ENCODE measurements at places on chromosomes 2 and 18. TPM values are rescaled to one million over a fixed set of nuclear protein-coding genes. Genes with fewer than 3 reads are reported as not detected.

Gene COL4A3
- total RNA-seq = under 0.01 TPM

Gene MALL
- 2.9 TPM for total RNA-seq

Gene LYPD6B
- 4.5 TPM for total RNA-seq

Gene GTF2A1L
- not detected for total RNA-seq

GRCh38 chr18:62721839-62722795, 6.8 kb downstream of the PHLPP1 start:
- no peak for DNase-seq

- no peak for DNase-seq
Observed at GRCh38 chr2:43636621-43637020, 439 bp upstream of the PLEKHH2 start.

DNA sequence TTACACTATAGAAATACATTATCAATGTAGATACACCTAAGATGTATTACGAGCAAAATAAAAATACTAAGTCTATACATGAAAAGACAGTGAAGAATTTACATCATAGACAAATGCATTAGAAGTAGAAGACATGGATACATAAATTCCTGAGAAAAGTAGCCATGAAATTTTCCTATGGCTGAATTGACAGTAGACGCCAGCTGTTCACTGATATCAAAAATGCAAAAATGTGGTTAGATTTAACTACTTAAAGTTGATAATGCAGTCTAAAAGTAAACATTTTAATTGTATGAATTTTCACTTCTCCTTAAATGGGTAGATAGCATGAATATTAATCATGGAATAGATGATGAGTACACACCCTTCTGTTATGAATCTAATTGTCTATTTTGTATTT, 350.9 kb downstream of the ARHGAP15 start:
- no peak for DNase-seq

DNA sequence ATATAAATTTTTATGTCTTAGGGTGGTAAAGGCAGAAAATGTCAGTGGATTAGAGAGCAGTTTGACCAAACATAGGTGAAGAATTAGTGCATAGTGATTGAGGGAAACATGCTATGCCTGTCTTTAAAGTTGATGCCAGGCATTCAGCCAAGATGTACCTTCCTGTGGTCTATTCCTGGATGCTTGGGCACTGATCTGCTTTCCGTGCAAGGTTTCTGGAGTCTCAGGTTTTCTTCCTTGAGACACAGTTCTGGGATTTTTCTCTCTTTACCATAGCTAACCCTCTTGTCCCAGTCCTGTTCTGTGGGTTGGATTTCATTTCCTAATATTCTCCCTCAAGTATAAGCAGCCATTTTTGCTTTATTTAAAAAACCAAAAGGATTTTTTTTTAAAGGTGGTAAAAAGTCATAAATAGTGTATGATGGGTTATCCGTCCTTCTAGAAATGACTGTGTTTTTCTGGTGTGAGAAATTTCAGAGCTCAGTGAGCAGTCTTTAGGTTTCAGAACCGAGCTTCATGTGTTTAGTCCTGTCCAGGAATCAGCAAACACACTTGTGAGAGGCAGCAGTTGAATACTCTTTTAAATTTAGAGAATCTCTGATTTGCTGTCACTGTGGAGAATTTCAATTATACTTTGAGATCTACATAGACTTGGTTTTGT, 43.0 kb upstream of the CYBRD1 start:
- no peak for DNase-seq

- DNase-seq = no peak
Observed at GRCh38 chr18:36843784-36844183, 14.9 kb downstream of the KIAA1328 start.

GRCh38 chr2:53813151-53813550, 26.3 kb downstream of the ERLEC1 start:
- DNase-seq = no peak

DNA sequence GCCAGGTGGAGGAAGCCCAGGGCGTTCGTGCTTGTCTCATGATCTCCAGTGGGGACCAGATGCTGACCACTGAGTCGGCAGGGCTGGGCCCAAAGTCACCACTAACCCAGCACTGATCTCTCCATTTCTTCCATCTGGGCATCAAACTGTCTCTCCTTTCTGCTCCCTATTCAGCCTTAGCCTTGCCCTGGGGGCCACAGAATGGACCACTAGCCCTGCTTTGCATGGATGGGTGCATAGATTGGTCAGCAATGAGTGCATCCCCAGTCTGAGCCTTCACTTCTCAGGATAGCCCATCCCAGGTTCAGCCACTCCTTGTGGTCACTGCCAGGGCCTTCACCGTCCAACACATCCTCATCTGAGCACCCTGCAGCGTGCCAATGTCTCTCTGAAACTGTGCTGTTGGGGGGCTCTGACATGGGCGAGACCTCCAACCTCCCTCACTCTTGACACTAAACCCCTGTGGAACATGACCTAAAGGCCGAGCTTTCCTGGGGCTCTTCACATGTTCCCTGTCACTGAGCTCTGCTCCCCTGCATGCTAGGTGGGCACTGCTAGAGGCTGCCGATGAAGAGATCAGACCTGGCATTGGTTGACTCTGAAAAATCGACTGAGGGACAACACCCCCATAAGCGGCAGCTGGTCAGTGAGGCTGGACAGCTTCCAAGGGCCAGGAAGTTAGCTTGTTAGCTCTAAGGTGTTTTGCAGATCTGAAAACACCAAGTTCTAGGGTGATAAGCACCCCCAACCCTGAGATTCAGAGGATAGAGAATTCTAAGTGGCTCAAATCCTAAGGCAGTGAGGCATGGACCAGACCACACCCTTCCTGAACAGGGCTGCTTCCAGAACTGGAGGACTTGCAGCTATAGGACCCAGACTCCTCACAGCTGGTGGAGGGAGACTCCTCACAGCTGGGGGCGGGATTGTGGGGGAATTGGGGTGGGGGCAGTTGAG, 61.7 kb downstream of the HS1BP3 start:
- no peak for DNase-seq

- no peak for DNase-seq
Observed at GRCh38 chr2:127642706-127643438, 3.1 kb upstream of the GPR17 start.

DNA sequence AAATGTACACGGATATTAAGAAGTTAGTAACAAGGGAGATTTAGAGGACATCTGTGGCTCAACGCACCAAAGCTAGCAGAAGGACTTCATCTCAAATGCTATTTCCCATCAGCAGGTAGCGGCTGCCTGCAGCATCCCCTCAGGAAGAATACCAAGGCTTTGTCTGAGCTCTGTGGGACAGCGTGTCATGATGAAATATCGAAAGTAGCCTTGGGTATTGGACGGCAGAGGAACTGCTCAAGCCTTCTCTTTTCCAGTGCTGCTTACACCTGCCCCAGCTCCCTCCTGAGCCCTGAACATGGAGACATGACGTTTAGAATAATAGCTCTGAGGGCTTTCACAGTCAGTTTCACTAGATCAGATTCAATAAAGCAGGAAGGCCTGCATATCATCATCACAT, 241.6 kb downstream of the SUCLG1 start:
- no peak for DNase-seq

GRCh38 chr2:217206016-217206725, 346.3 kb upstream of the TNP1 start:
- DNase-seq = no peak

DNA sequence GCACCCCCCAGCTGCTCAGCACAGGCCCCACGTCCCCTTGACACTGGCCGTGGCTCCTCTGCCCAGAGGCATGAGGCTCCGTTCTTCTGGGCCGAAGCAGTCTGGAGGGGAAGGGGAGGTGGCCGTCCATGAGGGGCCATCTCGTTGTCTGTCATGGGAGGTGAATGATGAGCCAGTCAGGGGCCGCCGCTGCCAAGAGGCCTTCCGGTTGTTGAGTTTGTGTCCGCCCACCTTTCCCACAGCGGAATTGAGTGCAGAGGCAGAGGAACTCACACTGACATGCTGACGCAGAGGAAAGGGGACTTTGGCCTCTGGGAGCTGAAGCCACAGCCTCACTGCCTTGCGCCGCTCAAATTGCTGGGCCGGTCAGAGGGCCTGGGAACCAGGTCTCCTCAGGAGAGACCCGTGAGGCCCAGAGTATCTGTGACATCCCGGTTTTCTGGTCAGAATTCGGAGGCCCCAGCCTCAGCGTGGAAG, 268.4 kb downstream of the ATAD2B start:
- no peak for DNase-seq

All from frontal cortex (tissue), 4 donors.